ENCODE measurements at places on chromosomes 1 and 21. TPM values are rescaled to one million over a fixed set of nuclear protein-coding genes. Genes with fewer than 3 reads are reported as not detected.

DNASE2B gene
- total RNA-seq = not detected

MYOC gene
- total RNA-seq = 38.4 TPM

LRRC3 gene
- 8.3 TPM for total RNA-seq

TMPRSS3 gene
- not detected for total RNA-seq

C1QB gene
- 884 TPM for total RNA-seq

KRTAP23-1 gene
- total RNA-seq = not detected

OR2L8 gene
- not detected for total RNA-seq

KAZN gene
- total RNA-seq = 30.3 TPM
